ENCODE measurements at places on chromosomes 3 and 15.

GRCh38 chr3:156230278-156230900 is 110.0 kb downstream of the KCNAB1 start:
- no peak for DNase-seq

DNA sequence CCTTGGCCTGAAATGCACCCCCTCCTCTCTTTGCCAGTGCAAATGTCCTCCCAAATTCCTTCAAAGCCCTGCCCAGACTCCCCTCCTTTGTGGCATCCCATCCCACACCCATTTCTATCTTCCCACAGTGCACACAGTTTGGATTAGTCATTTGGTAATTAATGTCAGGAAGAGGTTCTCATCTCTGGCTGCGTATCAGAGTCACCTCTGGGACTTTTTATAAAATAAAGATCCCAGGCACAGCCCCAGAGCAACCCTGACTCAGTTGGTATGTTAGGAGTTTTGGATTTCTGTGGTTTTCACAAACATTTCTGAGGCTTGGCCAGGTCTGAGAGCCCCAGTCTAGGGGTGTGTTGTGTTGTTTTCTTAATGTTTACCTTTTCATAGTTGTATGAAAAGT is 41.6 kb downstream of the C3orf20 start:
- no peak for DNase-seq

DNA sequence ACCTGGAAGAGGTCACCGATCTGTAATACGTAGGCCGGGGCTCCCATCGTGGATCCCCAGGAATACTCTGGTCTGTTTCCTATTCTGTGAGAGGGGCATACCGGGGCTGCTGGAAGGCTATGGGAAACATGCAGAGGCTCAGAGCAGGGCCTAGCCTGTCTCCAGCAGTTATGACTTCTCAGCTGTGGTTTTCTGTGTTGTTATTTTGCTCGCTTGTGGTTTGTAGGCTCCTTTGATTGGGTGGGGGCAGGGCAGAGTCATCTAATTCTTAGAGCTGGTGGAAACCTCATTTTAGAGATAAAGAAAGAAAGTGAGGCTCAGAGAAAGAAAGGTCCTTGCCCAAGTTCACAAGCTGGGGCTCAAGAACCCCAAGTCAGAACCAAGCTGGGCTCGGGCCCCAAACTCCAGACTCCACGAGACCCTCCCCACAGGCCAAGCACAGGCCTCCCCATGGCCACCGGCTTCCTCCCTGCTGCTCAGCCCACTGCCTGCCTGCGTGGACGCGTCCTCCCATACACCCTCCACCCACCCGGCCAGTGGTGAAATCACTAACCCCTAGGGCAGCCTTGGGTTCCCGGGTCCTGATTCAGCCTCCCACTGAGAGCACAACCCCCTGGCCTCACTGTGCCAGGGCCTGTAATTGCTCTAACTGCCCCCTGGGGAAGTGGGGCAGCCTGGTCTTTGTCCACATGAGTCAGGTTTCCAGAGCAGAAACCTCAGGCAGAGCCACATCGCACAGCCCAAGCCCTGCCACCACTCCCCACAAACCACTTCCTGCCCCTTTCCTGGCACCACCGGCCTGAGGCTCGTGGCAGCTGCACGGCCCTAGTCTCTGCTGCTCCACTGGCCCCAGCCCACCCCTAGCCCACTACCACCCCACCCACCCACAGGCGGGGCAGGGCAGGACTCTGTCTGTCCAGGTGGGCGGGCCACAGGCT is 270.8 kb downstream of the UACA start:
- DNase-seq: peak; percentile 60

- no peak for DNase-seq
Observed at GRCh38 chr3:120524171-120524923, 71.8 kb upstream of the NDUFB4 start.

DNA sequence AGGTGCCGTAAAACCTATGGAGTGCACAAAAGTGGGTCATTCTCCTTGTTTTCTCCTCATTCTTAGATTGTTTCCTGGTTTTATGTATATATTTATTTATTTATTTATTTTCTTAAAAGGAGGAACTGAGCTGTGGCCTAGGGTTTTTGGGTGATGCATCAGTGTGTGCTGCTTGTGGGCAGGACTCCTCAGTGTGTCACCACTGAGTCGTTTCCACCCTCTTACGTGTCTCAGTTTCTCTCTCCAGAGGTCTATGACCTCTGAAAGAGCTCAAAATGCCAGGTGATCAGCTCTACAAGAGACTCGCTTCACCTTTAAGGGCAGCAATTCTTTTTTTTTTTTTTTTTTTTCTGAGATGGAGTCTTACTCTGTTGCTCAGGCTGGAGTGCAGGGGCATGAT is 72.9 kb downstream of the CD200 start:
- no peak for DNase-seq

DNA sequence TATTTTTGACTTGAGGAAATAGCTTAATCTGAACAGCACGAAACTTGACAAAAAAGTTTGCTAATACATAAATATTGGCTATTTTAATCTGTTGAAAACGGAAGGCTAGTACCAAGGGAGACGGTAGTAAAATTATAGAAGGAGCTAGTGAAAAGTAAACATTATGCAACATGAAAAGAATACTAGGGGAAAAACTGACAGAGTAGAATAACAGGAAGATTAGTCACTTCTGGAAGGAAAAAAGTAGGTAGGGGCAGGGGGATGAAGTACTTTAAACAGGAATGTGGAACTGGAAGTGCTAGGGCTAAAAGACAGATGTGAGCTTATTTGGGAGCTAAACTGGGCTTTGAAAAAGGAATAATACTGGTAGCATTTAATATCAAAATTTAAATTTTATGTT is 60.1 kb downstream of the MBNL1 start:
- no peak for DNase-seq

DNA sequence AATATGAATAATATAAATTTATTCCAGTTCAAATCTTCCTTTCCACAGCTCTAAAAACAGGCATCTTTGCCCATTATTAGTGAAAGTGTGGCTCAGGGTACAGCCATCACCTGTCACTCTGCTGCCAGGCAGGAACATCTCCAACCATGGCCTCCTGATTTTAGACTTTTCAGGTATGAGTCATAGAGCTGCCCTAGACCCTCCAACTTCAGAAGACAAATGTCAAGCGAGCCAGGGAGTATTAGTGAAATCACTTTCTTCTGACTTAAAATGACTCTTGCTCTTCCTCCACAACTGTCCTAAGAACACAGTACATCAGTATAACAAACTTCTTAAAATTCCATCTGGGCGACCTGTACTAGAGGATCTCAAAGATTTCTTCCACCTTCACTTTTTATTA is 78.1 kb upstream of the AKAP13 start:
- no peak for DNase-seq

DNA sequence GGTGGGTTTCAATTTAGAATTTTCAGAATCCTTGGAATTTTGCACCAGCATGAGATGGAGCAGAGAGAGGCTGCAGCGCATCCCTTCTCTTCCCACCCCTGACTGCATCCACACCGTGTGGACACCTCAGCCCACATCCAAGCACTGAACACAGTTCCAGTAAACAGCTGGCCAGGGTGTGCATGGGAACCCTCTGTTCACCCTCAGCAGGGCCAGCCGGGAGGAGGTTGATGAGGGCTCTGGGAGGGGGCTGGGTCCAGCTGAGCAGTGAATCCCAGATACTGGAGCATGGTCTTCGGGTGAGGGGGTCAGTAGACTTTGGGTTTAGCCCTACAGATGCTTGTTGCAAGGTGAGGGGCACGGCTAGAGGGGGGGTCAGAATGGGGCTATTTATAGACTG is 85.8 kb downstream of the RPLP1 start:
- DNase-seq: no peak

DNA sequence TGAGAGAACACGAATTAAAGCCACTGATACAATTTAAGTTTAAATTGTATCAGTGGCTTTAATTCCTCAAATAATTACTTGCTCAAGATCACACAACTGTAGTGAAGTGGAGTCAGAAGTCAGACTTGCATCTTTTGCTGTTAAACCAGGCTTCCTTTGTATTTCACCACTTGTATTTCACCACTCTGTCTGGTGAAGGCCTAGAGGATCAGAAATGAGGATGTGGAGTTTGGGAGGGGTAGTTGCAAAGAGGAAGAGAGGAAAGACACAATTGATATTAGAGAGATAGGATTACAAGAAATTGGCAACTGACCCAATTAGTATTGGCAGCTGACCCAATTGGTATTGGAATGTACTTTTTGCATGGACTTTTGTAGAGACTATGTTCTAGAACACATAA is 288.1 kb upstream of the GPR149 start:
- DNase-seq: no peak

DNA sequence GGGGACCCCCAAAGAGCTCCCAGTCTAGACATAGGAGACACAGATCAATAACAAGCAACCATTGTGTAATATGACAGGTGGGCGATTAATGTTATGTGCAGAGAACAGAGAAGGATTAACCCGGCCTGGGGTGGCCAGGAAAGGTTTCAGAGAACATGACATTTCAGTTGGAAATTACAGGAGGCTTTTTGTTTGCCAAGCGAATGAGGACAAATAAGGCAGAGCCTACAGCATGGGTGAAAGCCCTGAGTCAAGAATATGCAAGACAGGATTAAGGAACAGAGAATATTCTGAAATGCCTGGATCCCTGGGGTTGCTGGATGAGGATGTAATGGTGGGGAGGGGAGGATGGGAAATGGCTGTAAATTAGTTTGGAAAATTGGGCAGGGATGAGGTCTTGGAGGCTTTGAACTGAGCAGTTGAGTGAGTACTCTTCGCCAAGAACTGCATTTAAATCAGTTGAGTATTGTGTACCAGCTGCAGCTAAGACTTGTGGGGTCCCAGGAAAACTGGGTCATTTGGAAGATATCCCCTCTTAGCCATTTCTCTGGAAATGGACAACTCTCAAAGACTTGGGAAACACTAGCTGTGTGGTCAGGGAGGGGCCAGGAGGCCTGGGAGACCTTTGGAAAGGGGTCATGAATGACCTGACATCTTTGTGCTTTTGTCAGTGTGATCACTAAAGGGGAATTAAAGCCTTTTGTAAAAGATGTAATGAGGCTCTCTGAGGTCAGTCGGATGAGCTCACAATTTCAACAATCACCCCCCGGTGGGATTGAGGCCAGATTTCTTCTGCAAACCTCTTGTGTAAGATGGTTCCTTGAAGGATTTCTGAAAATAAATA is 198.6 kb upstream of the NR2E3 start:
- no peak for DNase-seq

DNA sequence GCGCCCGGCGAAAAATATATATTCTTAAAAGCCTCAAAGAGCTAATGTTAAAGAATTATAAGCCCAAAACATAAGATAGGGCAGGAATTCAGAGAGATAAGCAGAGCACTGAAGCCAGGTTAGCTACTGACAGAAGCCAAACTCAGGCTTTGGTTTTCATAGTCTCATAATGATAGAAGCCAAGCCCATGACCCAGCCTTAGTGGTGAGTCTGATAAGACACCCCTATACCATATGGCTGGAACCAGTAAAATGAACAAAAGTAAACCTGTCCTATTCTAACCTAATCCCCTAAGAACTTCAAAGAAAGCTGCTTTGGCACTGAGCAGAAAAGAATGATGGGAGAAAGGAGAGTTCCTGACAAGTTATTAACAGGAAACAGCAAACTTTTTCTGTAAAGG is 25.9 kb downstream of the MYO9A start:
- DNase-seq: no peak

DNA sequence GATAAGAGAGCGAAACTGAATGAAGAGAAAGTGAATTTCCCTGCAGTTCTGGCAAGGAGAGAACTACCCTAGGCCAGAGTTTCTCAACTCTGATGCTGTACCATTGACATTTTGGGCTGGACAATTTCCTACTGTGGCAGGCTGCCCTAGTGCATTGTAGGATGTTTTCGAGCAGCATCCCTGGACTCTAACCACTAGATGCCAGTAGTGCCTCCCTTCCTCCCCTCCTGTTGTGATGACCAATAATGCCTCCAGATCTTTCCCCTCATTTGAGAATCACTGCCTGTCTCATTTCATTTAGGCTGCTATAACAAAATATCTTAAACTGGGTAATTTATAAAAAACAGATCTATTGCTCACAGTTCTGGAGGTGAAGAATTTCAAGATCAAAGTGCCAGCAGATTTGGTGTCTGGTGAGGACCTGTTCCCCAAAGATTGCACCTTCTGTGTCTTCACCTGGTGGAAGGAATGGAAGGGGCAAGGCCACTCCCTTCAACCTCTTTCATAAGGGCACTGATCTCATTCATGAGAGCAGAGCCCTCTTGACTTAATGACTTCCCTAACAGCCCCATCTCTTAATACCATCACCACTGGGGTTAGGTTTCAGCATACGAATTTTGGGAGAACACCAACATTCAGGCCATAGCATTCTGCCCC is 188.9 kb upstream of the MEIS2 start:
- DNase-seq: no peak

GRCh38 chr3:120443626-120444123 is 7.1 kb downstream of the FSTL1 start:
- no peak for DNase-seq

DNA sequence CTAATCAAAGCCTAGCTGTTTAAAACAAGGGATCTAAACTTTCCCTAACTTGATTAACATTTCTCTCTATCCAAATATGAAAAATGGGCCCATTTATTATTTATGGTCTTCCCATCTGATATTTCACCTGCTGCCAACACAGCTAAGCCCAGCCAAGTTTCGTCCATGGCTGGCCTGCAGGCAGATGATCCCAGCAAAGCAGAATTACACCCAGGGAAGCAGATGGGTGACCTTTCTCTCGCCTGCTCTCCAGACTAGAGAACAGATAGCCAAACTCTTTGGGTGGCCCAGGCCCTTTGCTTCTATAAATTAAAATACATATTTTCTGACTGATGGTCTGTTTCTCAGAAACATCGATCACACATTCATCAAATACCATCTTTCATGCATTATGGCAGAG is 1038.8 kb downstream of the AGBL1 start:
- DNase-seq: no peak

GRCh38 chr3:12939137-12939536 is 97.8 kb upstream of the RPL32 start:
- DNase-seq: no peak

DNA sequence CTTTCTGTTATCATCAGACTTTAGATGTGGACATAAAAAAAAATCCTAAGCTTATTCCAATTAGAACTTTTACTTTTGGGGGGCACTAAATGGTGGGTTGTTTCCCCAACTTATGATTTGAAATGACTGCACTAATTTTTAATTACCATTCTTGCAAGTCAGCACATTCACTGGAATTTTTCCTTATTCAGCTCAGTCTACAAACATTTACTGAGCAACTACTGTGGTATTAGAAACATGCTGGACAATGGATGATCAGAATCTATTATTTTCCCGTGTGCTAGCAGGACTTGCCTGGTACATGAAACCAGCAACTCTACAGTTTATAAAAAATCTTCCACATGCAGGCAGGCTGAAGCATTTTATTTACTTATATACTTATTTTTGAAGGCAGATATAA is 273.6 kb downstream of the FOXP1 start:
- DNase-seq: no peak

DNA sequence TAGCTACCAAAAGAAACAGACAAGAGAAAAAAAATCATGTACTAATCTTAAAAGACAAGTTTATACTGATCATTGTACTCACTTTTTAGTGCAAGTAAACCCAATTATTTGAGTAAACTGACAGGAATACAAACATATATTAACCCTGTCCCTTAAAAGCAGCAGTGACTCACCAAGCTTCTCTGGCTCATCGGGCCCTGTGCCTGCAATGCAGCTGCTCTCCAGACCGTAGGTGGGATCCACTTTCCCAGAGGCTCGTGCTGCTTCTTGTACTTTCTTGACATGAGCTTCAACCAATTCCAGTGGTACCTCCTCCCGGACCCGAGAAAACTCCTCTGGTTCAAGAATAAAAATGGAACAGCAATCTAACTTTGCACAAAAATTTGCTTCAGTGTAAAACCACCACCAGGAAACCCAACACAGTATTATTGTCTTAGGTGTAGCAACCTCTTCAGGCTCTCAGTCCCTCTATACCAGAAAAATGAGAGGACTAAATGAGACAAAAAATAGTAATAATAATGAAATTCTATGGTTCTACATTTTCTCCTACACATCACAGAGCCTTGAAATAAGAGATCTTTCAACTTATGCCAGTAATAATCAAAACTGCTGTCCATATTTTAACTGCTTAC is 82.6 kb upstream of the CSPG5 start:
- no peak for DNase-seq
